Fibroblast of upper back skin (primary cell): ENCODE measurements at places on chromosomes 6 and 20.
A peak's percentile ranks its signal among the peaks of the same experiment; 100 is the strongest.

GRCh38 chr6:1240766-1241318, 71.1 kb upstream of the FOXQ1 start:
- peak; percentile 22 for DNase-seq

- no peak for DNase-seq
Observed at GRCh38 chr20:5910186-5910585, 40.1 kb downstream of the TRMT6 start.

- no peak for DNase-seq
Observed at GRCh38 chr6:12782136-12782535, 65.6 kb downstream of the PHACTR1 start.

DNA sequence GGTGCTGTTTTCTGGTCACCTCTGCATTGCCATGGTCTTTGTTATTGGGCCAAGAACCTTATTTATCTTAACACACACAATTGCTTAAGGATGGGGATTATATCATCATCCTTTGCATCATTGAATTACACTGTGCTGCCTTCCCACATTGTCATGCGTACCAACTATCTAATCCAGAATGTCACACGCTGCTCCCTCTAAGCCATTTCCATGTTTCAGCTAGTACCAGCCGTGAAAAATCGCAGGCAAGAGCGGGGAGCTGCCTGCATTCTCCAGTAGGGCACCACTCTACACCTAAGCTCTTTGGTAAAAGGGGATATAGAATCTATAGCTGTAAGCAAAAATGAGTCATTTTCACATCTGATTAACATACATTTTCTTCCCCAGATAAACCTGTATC, 277.0 kb downstream of the PRL start:
- no peak for DNase-seq

DNA sequence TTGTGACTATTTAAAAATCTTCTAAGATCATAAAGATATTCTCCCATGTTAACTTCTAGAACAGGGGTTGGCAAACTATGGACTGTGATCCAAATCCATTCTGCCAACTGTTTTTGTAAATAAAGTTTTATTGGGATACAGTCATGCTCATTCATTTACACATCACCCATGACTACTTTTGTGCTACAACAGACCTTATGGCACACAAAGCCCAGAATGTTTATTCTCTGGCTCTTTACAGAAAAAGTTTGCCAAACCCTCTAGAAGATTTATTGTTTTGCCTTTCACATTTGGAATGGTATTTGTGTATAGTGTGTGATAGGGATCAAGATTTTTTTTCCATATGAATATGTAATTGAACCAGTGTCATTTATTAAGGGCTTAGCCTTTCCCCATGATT, 341.7 kb downstream of the CD83 start:
- peak; percentile 34 for DNase-seq

- no peak for DNase-seq
Observed at GRCh38 chr20:20551409-20551808, 161.0 kb downstream of the RALGAPA2 start.
